ENCODE measurements at places on chromosomes 16 and 17.
A peak's percentile ranks its signal among the peaks of the same experiment; 100 is the strongest.

DNA sequence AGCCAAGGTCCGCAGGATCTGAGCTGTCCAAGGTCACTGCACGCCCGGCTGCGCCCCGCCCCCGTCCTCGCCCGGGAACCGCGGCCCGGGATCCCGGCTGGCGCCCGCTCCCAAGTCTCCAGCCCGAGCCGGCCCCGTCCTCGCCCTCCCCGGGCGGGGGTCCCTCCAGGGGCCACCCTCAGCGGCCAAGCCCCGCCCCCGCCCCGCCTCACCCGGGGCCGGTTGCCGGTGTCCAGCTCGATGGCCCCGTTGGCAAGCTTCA, 216 bp downstream of the VPS9D1 start:
- DNase-seq, result no peak

DNA sequence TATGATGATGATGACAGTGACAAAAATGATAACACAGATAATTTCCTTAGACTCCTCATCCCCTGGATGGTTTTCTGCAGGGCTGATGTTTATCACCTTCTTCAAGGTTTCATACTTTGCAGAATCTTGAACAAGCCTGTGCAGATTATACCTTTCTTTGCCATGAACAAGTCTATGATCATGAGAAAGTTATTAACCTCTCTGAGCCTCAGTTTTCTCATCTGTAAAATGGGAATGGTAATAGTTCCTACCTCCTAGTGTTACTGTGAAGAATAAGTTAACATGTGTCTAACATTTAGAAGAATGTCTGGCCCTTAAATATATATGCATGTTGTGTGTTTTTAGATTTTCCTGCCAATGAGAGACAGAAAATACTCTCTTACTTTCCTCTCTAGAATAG, 321.8 kb downstream of the SNX29 start:
- no peak for DNase-seq

GRCh38 chr17:17855976-17856375, 19.2 kb upstream of the SREBF1 start:
- no peak for DNase-seq

DNA sequence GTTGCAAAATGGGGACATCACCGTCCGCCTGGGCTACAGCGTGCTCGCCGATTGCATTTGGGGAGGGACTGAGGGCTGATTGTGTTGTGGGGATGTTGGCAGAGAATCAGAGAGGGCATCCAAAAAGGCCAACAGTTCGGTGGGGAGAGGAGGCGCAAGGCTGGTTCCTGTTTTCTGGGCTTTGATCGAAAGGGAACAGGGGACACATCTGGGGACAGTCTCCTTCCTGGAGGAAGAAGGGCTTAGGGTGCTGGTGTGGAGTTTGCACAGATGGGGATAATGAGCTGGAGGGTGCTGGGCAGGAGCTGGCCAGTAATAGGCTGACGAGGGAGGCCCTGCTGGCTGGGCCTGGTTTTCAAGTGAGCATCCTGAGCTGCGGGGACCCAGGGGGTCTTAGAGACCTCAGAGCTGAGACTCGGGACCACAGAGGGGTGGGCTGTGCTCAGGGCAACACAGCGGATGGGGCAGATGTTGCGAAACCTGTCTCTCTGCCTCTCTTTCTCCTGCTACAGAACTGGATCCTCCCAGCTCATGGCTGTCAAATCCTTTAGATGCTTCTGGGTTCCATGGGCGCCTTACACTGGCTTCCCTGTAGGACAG, 288.7 kb downstream of the SEC14L1 start:
- no peak for DNase-seq

DNA sequence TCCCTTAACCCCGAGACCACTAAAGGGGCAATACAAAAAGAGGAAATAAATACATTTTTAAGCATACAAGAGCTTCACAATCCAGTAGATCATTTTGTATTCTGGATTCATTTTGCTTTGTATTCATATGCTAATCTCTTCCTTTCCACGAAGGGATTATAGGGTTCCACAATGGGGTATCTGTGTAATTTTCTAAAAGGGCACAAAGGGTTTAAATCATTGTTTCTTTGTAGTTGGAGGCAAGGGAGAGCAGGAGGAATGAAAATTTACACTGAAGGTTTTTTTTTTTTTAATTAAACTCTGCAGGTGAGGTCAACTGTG, 592 bp upstream of the NUFIP2 start:
- DNase-seq, result no peak

DNA sequence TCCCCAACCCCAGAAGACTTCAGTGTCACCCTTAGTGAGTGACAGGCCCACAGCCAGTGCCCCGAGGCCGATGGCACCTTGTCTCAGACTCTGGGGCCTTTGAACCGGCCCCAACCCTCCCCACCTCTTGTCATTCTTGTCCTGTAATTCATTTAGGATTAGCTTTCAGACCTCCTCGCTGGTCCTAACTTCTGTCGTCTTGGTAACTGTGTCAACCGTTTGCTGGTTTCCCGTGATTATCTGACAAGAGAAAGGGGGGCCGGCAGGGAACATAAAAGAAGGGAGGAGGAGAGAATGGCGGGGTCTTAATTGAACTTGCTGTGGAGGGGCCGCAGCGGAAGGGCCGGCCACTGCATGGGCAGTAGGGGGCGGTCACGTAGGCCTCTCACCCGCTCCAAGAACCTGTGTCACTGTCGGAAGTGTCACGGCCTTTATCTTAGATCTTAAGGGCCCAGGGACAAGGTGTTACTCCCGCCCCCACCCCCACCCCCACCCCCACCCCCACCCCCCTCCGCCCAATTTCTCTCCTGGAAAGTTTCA, 46.5 kb upstream of the GSE1 start:
- no peak for DNase-seq

- no peak for DNase-seq
Measured at GRCh38 chr17:45036691-45037090, 14.7 kb downstream of the DCAKD start.

GRCh38 chr16:24151482-24151939, 104.6 kb upstream of the CACNG3 start:
- no peak for DNase-seq

DNA sequence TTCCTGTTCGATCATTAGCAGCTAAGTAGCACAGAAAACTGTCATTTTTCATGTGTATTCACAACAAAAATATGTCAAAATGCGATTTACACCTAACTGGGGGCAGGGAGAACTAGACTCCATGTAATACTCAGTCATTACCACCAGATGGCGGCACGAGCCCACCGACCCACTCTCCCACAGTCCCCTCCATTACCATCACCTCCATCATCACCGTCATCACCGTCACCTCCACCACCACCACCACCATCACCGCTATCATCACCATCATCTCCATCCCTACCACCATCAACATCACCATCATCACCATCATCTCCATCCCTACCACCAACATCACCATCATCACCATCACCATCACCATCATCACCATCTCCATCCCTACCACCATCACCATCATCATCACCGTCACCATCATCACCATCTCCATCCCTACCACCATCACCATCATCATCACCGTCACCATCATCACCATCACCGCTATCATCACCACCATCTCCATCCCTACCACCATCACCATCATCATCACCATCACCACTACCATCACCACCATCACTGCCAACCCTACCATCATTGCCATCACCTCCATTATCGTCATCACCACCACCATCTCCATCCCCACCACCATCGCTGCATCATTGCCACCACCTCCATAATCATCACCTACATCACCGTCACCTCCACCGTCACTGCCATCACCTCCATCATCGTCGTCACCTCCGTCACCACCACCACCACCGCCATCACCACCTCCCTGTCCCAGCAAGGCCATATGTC, 14.4 kb downstream of the NDUFAF8 start:
- DNase-seq, result peak; percentile 11

- DNase-seq, result no peak
Measured at GRCh38 chr16:73125850-73126524, 78.1 kb upstream of the ZFHX3 start.

GRCh38 chr16:49838441-49839016, 17.4 kb downstream of the ZNF423 start:
- DNase-seq, result no peak

DNA sequence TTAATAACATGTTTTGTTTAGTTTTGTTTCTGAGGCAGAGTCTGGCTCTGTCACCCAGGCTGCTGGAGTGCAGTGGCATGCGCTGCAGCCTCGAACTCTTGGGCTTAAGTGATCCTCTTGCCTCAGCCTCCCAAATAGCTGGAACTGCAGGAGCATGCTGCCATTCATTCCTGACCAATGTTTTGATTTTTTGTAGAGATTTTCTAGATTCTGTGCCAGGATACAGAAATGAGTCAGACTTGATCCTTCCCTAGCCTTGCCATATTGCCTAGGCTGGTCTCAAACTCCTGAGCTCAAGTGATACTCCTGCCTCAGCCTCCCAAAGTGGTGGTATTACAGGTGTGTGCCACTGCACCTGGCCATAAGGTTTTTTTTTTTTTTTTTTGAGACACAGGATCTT, 17.7 kb downstream of the TAOK1 start:
- no peak for DNase-seq

DNA sequence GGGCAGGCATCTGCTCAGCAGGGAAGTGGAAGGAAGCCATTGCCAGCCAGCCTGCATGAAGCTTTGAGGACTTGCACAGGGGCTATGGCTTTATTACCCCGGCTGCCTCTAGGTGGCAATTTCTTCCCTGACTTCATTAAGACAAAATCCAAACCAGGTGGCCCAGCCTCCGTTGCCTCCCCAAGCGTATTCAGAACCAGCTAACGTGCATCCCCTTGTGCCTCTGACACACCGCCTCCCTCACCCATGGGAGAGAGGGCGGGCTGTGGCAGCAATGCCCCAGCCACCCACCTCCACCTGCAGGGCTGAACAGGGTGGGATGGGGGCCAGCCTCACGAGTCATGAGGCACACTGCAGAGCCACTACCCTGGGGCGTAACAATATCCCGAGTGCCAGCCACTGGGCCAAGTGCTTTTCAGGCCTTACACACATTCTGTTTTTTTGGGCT, 6.8 kb downstream of the KIFC3 start:
- DNase-seq, result no peak

DNA sequence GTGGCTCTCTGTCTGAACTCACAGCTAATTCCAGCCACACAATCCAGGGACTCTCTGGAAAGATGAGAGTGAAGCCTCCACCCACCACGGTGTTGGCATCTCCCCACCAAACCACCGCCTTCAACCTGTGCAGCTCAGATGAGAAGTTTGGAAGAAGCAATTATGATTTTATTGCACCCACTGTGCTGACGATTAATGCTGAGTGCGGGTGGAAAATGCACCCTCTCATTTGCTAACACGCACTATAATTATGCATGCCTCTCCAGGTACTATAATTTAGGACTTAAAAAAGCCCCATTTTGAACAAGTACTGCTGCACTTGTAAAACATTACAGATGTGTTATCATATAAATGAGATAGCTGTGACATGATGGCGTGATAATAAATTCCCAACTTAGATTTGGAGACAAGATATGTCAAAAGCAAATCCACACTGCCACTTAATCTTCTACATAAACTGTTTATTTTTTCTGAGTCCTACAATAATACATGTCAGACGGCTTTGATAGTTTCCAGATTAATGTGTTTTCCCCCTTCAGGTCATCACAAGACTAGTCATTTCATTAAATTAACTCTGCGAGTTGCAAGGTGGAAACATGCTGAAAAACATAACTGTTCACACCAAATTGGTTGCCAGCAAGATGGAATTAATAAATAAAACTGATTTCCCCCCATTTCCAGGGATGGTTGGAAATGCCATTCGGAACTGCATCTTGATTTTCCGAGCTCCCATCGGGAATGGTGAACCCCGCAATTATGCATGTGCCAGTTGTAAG, 466.5 kb upstream of the MAF start:
- DNase-seq, result peak; percentile 60

DNA sequence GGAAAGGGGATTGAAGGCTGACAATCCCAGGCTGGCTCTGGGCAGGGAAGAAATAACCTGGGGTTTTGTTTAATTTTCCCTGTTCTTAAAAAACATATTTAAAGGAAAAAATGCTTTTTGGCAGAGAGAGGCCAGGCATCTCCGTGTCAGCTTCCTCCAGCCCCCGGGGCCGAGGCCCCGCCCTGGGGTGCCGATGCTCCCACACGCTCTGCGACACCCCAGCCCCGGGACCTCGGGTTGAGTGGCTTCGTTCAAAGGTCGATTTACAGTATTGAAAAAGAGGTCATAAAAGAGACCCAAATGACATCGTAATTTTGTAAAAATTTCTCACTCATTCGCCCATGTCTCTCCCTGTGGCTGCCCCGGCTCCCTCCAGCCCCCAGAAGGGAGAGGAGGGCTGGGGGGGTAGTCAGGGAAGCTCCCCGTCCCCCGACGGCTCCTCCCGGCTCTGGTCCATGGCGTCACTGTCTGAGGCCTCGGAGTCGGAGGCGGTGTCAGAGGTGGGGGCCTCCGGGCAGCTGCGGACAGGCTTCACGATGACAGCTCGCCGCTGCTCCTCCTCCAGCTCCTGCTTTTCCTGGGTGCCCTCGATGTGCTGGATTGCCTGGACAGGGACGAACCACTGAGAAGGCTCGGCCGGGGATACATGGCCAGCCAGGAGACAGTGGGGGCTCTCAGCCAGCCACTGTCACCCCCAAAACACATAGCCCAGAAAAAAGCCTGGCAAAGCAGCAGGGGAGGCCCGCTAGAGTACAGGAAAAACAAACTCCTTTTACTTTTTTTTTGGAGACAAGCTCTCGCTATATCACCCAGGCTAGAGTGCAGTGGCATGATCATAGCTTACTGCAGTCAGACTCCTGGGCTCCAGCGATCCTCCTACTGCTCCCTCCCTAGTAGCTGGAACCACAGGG, 14.9 kb downstream of the TFAP4 start:
- DNase-seq, result no peak

DNA sequence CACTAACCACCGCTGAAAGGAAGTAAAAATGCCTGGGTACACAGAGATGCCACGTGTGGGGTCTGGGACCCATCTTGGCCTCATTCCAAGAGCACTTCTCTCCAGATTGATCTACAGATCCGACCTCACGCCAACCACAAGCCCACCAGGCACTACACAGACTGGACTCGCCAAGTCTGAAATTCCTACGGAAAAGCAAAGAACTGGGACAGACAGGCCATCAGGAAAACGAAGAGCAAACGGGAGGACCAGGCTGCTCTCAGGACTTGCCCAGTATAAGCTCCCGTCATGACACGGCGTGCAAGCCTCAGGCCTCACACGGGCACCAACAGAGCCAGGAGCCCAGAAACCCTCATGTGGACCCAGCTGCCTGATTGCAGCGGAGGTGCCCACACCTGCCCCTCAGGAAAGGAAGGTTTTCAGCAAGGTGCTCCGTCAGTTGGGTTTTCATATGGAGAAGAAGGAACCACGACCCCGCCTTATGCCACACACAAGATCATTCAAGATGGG, 20.1 kb upstream of the C16orf95 start:
- DNase-seq, result no peak

All from NCI-H1417 treated with DMSO at 0.1 percent for 48 hours (cell line).